ENCODE measurements at places on chromosomes 2 and 18.

GRCh38 chr18:47737198-47737830 lies 193.1 kb downstream of the SMAD2 start:
- no peak for DNase-seq

- no peak for DNase-seq
Measured at GRCh38 chr2:23605236-23605635, 220.3 kb downstream of the KLHL29 start.

- DNase-seq = no peak
Measured at GRCh38 chr2:40758401-40759155, 306.7 kb upstream of the SLC8A1 start.

- DNase-seq = no peak
Measured at GRCh38 chr2:100124761-100125160, 17.6 kb downstream of the AFF3 start.

DNA sequence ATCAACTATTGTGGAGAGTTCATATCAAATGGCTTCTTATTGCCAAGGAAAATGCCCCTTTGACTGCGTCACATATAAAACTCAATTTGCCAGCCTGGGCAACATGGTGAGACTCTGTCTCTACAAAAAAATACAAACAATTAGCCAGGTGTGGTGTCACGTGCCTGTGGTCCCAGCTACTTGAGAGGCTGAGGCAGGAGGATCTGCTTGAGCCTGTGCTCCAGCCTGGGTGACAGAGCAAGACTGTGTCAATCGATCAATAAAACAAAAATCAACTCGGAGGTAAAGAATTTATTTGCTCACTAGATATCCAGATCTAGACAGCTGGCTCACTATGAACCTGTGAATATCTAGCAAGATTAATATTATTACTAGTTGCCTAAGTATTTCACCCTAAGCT lies 1.7 kb upstream of the ZCCHC2 start:
- no peak for DNase-seq

DNA sequence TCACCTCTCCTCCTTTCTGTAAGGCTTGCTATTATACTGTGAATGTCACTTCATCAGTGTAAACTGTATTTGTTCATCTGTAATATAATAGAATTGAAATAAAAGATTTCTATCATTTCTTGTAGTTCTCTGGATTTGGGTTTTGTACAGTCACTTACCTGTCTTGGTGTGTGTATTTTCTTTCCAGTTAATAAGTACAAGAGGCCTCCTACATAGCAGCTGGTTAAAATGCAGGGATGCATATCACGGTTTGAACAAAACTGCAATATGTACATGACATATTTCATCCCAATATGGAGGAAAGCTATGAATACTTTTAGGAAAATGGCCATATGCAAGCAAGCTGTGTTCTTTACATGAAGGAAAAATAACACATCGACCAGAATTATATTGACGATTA lies 5.4 kb upstream of the STAT1 start:
- no peak for DNase-seq

DNA sequence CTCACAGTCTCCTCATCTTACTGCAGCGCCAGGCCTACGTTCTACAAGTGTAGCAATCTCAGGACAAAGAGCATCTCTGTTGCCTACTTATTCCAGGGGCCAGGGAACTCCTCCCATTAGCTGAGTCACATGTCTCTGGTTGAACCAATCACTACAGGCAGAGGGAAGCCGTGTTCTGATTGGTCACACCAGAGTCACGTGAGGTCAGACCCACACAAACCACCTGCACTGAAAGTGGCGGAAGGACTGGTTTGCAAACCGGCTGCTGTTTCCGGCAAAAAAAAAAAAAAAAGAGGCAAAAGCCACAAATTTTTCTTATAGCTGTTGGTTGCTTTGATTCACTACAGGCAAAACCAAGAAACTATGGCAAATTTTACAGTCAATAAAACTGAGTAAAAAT lies 21.9 kb upstream of the USP14 start:
- no peak for DNase-seq

DNA sequence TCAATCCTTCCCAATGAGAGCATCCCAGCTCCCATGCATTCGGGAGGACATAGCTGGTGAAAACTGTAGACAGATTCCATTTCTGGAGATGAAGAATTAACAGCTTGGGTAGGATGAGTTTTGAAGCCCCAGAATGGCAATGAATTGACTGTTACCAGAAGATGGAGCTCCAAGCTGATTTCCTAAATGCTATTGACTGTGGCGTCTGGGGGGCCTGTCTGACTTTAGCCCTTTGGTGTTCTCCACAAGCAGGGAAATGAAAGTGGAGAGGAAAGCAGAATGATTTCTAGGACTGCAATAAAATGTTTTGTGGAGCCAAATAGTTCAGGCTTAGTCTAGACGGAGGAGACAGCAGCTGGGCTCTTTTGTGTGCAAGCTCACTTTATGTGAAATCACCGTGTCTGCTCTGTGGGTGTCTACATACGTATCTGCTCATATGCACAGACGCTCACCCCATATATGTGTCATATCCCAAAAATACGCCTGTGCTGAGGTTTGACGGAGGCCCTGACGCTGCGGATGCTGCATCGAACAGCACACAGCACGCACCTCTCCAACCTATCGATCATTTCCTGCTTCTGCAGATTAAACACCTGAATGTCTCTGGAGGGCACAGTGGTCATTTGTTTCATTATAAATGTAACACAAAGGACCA lies 166.4 kb upstream of the PXDN start:
- peak; percentile 87 for DNase-seq

DNA sequence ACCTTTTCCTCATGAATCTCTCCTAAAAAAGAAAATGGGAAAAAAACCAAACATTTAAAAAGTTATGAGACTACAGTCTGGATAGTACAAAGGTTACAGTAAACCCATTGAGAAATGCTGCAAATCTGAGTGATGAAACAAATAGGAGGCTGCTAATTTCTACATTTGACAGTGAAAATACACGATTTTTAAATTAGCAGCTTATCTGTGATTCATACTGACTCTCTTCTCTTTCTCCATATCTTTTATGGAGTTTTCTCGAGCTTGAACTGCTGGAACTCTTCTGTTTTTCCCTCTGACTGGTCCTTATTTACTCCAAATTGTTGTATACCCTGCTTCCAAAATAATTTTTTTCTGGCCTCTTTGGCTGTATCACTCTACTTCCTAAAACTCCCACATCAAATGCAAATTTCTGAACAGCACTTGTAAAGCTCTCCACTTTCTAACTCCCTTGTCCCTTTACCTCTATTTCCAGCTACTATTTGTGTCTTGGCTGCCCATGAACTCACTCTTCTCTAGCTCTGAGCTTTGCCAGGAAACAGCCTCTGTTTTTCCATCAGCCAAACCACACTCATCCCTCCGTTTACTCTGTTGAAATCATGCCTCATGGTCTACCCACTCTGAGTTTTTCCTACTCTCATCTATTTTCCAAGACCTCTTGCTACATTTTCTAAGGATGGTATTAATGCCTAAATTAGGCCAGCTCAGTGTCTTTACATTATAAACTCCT lies 73.7 kb downstream of the RBMS1 start:
- no peak for DNase-seq

GRCh38 chr2:171322928-171323327 lies 110.9 kb downstream of the METTL8 start:
- no peak for DNase-seq

DNA sequence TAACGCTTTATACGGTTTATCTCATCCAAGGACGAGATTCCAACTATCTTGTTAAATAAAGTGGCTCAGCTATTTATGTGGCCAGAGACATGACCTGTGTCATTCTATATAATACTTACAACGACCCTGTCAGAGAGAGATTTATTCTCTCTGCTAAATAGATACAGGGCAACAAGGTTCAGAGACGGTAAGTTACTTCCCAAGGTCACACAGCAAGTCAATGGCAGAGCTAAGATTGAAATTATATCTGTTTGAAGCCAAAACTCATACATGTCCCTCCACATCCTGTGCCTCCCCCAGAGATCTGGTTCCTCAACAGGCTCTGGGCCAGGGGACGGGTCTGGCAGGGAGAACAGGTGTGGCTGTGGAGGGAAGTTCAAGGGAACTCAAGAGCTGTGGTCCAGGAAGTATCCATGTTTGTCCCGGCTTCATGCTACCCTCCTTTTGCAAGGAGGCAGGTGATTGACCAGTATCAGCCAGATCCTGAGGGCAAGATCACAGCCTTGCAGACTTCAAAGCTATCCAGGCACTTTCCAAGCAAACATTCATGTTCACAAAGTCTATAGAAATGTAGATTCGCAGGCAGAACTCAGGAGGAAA lies 99.8 kb downstream of the CAPN13 start:
- no peak for DNase-seq

- DNase-seq = peak; percentile 13
Measured at GRCh38 chr2:234271338-234271737, 220.8 kb downstream of the SPP2 start.

DNA sequence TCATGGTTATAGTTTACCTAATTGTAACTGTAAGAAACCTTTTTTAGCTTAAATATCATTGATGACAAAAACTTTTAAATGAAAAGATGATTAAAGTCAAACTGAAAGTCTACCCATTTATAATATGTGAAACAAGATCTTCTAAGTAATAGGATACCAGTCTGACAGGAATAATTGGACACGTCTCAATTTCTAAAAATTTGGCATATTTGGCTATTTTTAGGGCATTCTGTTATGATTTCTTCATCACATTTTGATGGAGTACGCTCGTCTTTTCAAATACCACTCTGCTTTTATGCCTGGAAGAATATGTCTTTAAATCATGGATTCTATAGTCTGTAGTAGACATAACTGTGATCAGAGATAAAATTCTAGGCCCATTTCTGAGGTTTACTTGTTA lies 1.3 kb downstream of the R3HDM1 start:
- no peak for DNase-seq

DNA sequence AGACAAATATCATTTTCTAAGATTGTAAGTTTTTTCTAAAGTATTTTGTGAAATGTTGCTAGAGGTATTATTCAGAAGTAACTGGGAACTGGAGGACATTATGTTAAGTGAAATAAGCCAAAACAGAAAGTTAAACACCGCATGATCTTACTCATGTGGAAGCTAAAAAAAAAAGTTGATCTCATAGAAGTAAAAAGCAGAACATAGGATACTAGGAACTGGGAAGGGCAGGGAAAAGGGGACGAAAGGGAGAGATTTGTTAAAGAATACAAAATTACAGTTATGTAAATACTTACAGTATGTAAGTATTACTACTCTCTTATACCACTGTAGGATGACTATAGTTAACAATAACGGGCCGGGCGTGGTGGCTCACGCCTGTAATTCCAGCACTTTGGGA lies 46.7 kb upstream of the CDKL4 start:
- DNase-seq = no peak

GRCh38 chr2:104443145-104443544 lies 410.8 kb upstream of the POU3F3 start:
- no peak for DNase-seq

GRCh38 chr2:78682781-78683180 lies 342.7 kb upstream of the REG3G start:
- no peak for DNase-seq

DNA sequence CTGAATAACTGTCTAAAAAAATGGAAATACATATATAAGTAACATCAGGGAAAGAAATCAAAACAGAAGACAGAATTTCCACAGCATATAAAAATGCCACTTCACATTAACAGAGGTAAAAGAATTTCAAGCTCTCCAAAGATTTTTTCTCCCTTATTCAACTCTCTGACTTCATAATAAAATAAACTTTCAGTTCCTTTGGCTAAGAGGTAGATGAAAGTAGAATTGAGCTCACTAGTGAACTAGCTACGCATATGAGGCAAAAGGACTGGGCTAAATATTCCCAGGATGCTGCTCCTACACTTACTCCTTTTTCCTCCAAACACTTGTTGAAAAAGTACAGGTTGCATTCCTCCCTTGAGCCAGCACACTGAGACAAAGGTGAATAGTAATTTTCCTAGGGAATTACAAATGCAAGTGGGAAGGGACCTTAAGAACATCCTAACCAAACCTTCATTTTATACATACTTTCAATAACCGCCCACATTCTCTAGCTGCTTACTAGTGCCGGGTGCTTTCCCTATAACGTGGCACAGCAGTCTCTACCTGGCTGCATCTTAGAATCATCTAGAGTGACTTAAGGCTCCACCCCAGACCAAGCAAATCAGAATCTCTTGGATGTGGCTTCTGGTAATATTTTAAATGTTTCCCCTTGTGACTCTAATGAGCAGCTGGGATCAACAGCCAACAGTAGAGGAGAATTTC lies 136.6 kb downstream of the MTCL1 start:
- no peak for DNase-seq

DNA sequence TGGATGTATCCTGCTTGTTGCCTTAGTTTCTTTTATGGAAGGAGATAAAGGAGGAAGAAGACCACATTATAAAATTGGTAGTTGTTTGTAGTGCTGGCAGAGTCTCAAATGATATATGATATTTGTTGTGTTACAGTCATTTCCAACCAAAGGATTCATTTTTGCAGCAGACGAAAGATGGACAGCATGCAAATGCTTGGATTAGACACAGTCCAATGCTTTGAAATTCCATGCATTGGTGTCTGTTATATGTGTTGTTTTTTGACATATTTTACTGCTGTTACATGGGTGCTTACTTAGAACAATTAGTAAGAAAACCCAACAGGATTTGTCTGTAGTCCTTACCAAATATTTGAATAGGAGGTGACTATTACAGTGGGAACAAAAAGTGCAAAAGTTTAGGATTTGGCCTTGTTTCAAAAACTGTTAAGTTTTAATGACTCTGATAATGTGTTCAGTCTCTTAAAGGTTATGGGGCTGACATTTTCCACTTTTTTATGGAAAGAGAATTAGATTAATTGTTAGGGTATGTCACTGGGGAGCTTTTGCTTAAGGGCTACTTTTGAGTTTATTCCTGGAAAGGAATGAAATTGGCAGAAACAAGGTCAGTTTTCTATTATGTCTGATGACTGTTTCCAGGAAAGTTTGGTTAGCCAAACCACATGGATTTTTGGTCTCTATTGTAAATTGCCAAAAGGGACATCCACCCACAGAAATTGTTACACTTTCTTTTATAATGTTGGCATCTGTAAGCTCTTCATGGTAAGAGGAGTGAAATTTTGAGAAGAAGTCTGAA lies 229.4 kb upstream of the MMADHC start:
- DNase-seq = no peak

DNA sequence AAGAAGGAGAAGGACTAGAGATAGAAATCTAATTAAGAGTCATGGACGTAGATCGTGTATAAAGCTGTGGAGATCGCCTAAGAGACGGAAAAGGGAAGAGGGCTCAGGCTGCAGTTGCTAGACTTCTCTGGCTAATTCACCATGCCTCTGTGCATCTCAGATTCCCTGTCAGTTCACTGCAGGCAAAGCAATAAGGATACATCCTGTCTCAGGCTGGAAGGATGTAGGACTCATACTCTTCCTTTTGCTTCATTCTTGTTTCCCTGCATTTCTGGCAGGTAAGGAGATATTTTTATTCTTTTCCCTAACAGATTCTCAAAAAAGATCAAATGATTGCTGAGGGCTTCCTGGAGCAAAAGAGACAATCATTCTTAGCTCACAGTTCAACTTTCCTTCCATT lies 112.5 kb downstream of the AP1S3 start:
- no peak for DNase-seq

DNA sequence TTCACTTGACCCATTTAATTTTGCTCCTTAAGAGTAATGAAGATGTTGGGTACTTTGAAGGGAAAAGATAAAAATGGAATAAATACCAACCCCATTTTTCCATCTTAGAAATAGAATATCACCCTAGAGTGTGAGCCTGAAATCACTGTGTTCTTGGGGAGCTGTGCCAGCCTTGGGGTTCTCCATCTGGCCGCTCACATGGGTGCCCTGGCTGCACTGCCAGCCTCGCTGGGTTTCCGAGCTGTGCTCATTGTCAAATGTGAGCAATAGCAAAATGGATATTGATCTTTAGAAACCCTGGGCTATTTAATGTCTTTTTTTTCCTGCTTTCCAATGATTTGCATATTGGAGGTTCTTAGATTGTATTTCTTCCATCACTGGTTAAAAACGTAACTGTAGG lies 9.3 kb downstream of the APCDD1 start:
- DNase-seq = no peak

All from NCI-H1694 (cell line).